Large intestine (tissue), 12 donors: ENCODE measurements at places on chromosomes 7 and 10. TPM values are rescaled to one million over a fixed set of nuclear protein-coding genes. Genes with fewer than 3 reads are reported as not detected.

- no peak for DNase-seq
These were observed 296.2 kb upstream of the SMIM30 start for GRCh38 chr7:113414401-113415035.

The LRRC17 gene
- polyA plus RNA-seq = 30.2 TPM

The EBF3 gene
- polyA plus RNA-seq = 7.5 TPM

- DNase-seq = no peak
These were observed 135.1 kb upstream of the TRIM24 start for GRCh38 chr7:138324941-138325340.

The MUC12 gene
- 3.3 TPM for polyA plus RNA-seq

DNA sequence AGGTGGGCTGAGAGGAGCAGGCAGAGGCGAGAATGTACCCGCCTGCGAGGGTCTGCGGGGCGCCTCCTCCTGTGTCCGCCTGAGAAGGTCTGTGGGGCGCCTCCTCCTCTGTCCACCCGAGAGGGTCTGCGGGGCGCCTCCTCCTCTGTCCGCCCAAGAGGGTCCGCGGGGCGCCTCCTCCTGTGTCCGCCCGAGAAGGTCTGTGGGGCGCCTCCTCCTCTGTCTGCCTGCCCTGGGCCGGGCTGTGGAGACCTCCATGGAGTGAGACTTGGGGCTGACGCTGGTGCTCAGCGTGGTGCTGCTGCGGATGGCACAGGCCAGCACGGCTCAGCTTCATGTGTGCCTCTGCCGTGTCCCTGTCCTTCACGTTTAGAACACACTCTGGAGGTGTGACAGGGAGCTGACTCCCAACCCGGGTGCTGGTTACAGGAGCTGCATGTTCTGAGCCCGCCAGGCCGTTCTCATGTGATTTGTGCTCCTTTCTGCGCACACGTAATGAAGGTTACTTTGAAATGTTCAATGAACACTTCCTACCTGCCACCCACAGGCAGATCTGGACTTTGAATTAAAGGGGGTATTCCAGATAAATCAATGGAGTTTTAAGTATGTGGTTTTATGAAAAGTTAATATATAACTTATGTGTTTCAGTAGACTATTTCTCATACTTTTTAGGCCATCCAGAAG, 20.5 kb upstream of the GET4 start:
- no peak for DNase-seq

The SMIM30 gene
- 79.9 TPM for polyA plus RNA-seq

DNA sequence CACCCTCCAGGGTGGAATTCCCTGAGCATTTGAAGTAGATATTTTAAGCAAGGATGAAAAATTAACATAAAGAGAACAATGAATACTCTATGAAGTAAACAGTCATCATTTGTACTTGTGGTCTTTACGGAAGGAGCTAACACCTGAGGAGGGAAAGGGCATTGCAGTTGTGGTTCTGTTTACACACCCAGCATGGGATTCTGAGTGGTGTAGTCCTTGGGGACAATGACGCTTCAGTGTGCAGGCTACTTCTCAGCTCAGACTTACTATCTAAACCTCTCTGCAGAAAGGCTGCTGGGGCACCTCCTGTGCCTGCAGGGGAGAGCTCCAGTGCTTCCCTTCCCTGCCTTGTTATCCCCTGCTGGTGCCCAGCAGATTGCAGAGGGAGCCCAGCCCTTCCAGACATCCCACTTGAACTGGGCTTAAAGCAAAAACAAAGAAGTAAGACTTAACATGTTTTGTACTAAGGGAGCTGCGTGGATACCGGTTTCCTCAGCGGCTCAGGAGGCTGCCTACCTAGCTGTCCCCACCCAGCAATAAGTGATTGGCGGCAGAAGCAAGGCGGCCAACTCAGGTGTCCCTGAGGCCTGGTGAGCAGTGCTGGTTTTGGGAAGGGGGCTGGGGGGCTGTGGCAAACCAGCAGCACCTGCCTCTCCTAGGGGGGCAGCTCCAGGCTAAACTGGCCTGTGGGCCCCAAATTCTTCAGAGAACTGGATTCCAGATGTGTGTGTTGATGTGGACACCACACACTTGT, 89.1 kb downstream of the CELF2 start:
- no peak for DNase-seq

GRCh38 chr10:70863470-70864160, 24.8 kb downstream of the PCBD1 start:
- no peak for DNase-seq

GRCh38 chr10:127196282-127197153, at the start of gene INSYN2A:
Gene INSYN2A, minus strand, starts transcription at chr10:127196591. Its CDS starts 20,196 bp downstream, at chr10:127176395.
- peak; percentile 60 for DNase-seq

GRCh38 chr10:11448190-11448544, 163.3 kb downstream of the USP6NL start:
- DNase-seq = no peak

- no peak for DNase-seq
These were observed 304.2 kb downstream of the RNLS start for GRCh38 chr10:88278912-88279311.

The FANK1 gene
- 5.0 TPM for polyA plus RNA-seq
